ENCODE measurements at places on chromosomes 4 and X.

- DNase-seq = no peak
These were observed 110.6 kb downstream of the ANK2 start for GRCh38 chr4:113159942-113160545.

DNA sequence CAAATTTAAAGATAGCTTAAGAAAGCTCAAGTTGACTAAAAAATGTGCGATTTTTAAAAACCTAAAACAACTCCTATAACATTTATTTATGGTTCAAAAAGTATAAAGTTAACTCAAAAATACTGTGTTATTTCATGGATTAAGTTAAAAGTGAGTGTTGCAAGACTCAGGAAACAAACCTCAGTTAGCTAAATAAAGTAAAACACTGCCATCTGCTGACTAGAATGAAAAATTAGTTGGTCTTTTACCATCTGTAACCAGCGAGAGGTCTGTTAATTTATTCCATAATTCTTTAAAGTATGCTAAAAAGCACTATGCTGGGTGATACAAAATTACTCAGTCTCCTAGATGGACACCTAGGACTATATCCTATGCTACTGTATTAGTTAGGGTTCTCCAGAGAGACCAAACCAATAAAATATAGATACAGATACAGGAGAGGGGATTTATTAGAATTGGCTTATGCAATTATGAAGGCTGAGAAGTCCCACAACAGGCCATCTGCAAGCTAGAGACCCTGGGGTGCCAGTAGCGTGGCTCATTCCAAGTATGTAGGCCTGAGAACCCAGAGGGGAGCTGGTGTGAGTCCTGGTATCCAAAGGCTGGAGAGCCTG is 4.9 kb upstream of the WDFY3 start:
- DNase-seq = peak; percentile 19

GRCh38 chr4:7434766-7435150 is at the start of gene PSAPL1:
PSAPL1 (minus strand) TSS chr4:7434930; CDS start chr4:7434879, 51 bp downstream.
- DNase-seq = no peak

- DNase-seq = no peak
These were observed 120.0 kb upstream of the CHRDL1 start for GRCh38 chrX:110915570-110915969.

DNA sequence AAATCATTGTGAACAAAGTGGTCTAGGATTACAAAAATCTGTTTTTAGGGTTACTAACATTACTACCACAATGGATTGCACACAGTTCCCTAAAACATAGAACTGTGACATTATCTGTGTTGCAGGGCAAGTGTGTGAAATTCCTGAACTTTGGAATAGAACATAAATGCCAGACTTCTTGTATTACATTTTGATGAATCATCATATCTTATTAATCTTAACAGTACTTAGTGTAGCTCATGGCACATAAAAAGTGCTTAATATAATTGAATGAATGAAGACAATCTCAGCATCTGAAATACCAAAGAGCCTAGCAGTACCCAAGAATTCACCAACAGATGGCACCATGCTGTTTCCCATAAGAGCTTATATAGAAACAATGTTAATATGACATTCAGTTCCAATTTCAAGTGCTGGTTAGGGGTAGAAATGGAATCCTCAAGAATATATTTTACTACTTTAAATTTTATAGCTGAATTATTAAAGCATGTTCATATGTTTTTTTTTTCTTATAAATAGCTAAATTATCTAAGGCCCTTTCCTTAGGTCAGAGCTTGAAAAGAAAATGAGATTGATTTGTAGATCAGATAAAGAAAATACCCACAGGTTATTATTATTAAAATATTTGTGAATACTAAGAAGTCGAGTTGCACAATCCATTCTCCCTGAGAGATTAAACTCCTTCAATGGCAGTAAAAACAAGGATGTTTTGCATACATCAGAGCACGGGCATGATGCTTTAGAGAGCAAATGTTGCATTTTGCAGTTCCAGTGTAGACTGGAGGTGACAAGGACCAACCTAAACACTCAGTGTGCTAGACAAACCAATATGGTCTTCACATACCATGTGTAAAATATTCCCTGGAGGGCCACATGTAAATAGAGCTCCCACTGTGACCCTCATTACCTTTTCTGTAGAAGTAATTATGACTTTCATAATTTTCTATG is 25.7 kb upstream of the SHISA3 start:
- peak; percentile 56 for DNase-seq

- DNase-seq = no peak
These were observed 23.1 kb downstream of the ANTXR2 start for GRCh38 chr4:80049813-80050534.

DNA sequence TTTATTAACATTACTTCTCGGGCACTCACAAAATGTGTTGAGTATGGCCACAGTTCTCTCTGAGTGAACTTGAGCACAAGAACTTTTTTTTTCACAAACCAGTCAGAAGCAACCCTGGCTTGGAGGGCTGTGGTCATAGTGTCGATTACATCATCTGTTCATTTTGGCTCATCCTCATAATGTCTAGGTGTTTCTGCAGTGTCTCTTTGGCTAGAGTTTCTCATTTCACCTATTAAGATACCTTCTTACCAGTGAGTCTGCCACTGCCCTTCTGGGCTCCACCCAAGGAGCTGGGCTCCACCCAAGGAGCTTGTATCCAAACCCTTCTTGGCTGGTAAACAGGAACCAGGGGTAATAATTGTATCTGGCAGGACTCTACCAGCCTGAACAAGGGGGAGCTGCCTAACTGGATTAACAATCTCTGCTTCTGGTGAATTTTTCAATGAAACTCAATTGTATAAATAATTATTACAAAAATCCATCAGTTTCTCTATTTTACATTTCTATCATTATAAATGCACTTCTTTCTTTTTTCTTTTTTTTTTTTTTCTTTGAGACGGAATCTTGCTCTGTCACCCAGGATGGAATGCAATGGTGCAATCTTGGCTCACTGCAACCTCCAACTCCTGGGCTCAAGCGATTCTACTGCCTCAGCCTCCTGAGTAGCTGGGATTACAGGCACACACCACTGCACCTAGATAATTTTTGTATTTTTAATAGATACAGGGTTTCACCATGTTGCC is 667.7 kb upstream of the SLIT2 start:
- DNase-seq = no peak

- peak; percentile 50 for DNase-seq
These were observed 73.1 kb downstream of the WFS1 start for GRCh38 chr4:6342530-6343293.

DNA sequence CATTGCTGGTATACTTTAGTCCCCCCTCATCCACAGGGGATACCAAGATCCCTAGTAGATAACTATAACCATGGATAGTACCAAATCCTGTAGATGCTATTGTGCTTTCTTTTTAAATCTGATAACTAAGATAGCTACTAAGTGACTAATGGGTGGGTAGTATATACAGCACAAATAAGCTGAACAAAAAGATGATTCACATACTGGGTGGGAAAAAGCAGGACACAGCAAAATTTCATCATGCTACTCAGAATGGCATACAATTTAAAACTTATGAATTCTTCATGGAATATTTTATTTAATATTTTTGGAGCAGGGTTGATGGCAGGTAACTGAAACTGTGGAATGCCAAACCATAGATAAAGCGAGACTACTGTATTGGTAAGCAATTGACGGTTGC is 161.6 kb downstream of the IL15 start:
- no peak for DNase-seq

GRCh38 chr4:3410401-3411135 is 31.2 kb upstream of the HGFAC start:
- DNase-seq = no peak

DNA sequence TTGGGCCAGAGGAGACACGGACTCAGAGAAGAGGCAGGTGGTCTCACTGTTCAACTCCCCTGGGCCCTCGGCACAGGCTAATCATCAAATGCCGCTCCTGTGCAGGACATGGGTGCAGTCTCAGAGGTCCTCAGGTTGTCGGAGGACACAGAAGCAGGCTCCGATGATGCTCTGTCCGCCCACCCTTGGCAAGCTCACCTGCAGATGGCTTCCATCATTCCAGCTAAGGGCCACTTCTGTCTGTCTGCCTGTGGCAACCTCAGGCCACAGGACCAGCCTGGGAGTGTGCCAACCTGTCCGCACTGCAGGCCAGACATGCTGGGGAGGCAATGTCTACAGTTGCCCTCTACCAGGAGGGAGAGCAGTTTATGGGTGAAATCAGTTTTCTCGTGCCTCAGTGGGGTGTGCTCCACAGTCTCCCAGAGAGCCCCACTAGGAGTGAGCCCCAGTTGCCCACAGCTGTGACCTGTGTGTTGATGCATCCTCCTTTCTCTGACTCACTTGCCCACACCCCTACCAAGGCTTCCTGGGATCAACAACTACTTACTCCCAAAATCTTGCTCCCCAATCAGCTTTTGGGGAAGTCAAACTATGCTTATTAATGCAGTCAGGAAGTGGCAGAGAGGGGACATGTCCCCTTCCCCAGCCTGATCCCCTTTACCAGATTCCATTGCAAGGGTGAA is 55.9 kb downstream of the HTRA3 start:
- DNase-seq = no peak

DNA sequence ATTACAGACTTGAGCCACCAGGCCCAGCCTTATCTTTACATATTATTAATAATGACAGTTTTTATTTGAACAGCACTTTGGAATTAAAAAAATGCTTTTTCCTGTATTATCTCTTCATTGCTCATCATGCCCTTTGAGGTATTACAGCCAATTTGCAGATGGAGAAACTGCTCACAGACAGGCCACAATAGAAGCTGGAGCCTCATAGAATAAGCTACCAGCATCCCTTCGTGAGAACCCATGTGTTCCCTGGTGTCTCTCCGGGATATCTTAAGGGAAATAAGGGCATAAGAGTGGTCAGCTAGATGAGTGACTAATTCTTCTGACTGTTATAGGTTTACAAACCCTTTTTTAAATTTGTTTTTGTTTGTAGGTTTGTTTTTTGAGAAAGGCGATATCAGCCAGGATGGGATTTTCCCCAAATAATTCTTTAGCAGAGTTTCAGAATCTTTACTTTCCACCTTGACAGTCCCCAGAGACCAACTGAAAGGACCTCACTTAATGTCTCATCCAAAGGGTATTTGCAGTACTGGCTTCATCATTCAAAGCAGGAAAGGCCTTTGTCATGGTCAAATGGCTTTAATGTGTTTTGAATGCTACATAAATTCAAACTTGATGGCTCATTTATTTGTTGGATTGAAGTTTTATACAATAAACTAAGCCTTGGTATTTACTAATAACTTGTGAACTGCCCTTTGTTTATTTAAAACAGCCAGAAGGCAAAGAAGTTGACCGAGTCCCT is 48.0 kb upstream of the SOD3 start:
- DNase-seq = no peak

GRCh38 chr4:17092736-17093437 is 194.4 kb upstream of the LDB2 start:
- DNase-seq = no peak

DNA sequence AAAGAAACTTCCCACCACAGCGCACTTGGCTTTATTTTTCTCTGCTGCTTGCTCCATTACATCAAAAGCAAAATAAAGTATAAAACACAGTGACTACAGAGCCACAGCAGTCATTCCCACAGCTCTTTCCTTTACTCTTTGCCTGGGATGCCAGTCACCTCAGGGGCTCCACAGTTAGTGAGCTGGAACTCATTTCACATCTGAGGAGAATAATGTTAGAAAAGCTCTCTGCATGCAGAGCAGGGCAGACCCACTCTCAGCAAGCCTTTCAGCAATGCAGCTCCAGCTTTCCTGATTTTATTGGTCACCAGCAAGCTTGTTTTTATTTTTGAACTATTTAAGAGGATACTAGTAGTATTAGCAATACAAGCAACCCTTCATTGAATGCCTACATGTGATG is 13.8 kb downstream of the GRXCR1 start:
- no peak for DNase-seq

- DNase-seq = no peak
These were observed 57.1 kb upstream of the DDX3X start for GRCh38 chrX:41276661-41277506.

DNA sequence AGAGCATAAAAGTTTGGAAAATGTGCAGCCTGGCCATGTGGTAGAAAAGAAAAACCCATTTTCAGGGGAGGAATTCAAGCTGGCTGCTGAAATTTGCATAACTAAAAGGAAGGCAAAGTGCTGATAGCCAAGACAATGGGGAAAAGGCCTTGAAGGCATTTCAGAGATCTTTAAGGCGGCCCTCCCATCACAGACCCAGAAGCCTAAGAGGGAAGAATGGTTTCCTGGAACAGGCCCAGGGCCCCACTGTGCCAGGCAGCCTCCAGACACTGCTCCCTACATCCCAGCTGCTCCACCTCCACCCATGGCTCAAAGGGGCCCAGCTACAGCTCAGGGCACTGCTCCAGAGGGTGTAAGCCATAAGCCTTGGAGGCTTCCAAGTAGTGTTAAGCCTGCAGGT is 158.0 kb upstream of the PRDX4 start:
- DNase-seq = no peak

DNA sequence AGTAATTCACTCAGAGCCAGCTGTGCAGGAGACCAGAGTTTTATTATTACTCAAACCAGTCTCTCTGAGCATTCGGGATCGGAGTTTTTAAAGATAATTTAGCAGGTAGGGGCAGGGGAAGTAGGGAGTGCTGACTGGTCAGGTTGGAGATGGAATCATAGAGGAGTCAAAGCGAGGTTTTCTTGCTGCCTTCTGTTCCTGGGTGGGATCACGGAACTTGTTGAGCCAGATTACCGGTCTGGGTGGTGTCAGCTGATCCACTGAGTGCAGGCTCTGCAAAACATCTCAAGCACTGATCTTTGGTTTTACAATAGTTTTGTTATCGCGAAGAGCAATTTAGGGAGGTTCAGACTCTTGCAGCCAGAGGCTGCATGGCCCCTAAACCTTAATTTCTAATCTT is 63.6 kb downstream of the TRIM2 start:
- DNase-seq = no peak

- no peak for DNase-seq
These were observed 5.0 kb upstream of the RPS6KA3 start for GRCh38 chrX:20271730-20272129.

All from frontal cortex (tissue), 4 donors.